ENCODE measurements at places on chromosomes 5 and 9. TPM values are rescaled to one million over a fixed set of nuclear protein-coding genes. Genes with fewer than 3 reads are reported as not detected.

The KYAT1 gene
- total RNA-seq: 15.9 TPM

The GOLM1 gene
- total RNA-seq: 66.3 TPM

The SV2C gene
- not detected for total RNA-seq

The PDE6A gene
- total RNA-seq: 0.02 TPM

The ADRB2 gene
- total RNA-seq: 8.0 TPM

The DOCK2 gene
- total RNA-seq: 47.7 TPM

The HACD4 gene
- total RNA-seq: 4.1 TPM

The AGXT2 gene
- total RNA-seq: 0.07 TPM

The HRH2 gene
- 0.32 TPM for total RNA-seq

The CAST gene
- total RNA-seq: 88.2 TPM

The LAMC3 gene
- total RNA-seq: not detected

The C5orf58 gene
- total RNA-seq: not detected

The AK3 gene
- total RNA-seq: 48.9 TPM

The KCNN2 gene
- 0.15 TPM for total RNA-seq

The SPATA31C1 gene
- total RNA-seq: not detected

The PRDM9 gene
- not detected for total RNA-seq

The ACSL6 gene
- total RNA-seq: not detected

The OTULINL gene
- total RNA-seq: 24.7 TPM

The CDO1 gene
- total RNA-seq: 0.05 TPM

The PCDHGA12 gene
- 0.39 TPM for total RNA-seq

The FGFR4 gene
- 0.62 TPM for total RNA-seq

The TAF7 gene
- 84.2 TPM for total RNA-seq

The INSL4 gene
- total RNA-seq: not detected

The TRPM3 gene
- not detected for total RNA-seq

The NTRK2 gene
- total RNA-seq: 1.1 TPM

The IRX4 gene
- total RNA-seq: not detected

The PLAC8L1 gene
- not detected for total RNA-seq

The NME5 gene
- 0.25 TPM for total RNA-seq

Data from M059J (cell line).